Stimulated activated CD8-positive, alpha-beta memory T cell treated with anti-CD3 and anti-CD28 coated beads, Interleukin-4, amount 100 ng/mL, for 1 hour (primary cell): ENCODE measurements at places on chromosomes 1 and 21.

- no peak for DNase-seq
Measured at GRCh38 chr1:243558576-243558975, 291.5 kb downstream of the AKT3 start.

- no peak for DNase-seq
Measured at GRCh38 chr1:89460325-89460724, 64.3 kb upstream of the LRRC8B start.

DNA sequence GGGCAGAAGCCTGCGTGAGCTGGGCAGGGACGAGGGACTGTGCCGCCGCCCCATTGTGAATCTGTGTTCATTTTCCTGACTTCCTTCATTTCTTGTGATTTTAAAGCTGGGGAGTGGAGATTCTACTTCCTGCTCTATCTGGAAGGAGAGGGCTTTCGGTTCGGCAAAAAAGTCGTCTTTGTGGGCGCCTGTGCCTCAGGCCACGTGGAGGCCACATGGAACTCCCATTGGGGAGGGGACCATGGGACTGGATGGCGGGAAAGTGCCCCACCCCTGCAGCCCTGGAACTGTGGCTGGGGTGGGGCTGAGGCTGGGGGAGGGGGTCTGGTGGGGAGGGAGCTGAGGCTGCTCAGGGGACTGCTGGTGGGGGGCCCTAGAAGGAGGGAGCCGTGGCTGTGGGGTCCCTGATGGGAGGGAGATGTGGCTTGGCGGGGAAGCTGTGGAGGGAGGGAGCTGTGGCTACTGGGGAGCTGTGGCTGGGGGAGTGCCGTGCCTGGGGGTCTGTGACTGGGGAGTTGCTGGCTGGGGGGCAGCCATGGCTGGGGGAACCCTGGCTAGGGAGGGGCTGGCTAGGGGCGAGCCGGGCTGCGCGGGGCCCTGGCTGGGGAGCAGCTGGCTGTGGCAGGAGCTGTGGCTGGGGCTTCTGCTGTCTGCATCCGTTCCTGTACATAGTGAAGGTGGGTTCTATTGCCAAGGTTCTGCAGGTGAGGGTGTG is 31.5 kb downstream of the COL18A1 start:
- DNase-seq: no peak

- no peak for DNase-seq
Measured at GRCh38 chr1:170215072-170215885, 69.5 kb downstream of the NTMT2 start.

DNA sequence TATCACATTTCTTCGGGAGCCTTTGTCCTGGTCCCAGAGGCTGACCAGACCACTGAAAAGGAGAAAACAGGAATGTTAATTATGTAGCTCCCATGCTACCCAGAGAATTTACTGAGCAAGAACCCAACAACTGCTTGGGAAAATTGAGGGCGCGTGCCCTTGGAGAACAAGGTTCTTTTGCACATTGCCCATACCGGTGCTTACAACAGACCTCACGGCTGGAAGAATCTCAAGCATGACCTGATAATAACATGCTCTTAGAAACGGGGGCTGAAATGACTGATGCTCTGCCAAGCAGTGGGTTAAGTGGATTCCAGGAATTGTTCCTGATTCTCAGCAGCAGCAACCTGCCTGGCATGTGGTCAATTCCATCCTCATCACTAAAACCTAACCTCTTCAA is 49.3 kb upstream of the AJAP1 start:
- DNase-seq: no peak

DNA sequence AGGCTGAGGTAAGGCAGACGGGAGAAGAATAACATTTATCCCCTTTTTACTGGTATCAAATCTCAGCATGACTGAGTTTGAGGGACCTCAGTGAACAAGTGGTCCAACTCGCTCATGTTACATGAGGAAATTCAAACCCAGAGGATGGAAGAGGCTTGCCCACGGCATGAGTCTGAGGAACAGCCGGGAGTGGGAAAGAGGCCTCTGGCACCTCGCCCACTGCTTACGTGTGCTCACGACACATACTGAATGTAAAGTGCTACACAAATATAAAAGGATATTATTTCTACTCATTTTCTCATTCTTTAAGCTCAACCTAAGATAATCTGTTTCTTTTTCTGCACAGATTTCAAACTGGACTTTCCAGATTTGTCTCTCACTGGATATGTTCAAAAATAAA is 14.7 kb downstream of the BEND5 start:
- no peak for DNase-seq

DNA sequence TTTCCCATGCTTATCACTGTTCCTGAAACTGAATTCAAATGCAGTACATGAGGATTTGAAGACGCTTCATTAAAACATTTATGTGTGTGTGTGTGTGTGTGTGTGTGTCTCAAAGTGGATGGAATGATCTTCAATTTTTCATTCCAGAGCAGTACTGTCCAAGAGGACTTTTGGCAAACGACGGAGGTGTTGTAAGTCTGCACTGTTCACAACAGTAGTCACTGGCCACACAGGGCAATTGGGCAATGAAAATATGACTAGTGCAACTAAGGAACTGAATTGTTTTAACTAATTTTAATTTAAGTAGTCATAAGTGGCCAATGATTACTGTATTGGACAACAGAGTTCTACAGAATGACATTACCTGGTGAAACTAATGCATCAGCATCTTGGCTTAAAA is 5.0 kb downstream of the TAF5L start:
- DNase-seq: no peak
